ENCODE measurements at places on chromosomes 12 and 14.

- DNase-seq, result no peak
These were observed 9.5 kb upstream of the BCL7A start for GRCh38 chr12:122012184-122012583.

- DNase-seq, result no peak
These were observed 121.4 kb downstream of the SMOC1 start for GRCh38 chr14:70000601-70001000.

- DNase-seq, result no peak
These were observed 926.6 kb upstream of the TMEM132C start for GRCh38 chr12:127340381-127340780.

DNA sequence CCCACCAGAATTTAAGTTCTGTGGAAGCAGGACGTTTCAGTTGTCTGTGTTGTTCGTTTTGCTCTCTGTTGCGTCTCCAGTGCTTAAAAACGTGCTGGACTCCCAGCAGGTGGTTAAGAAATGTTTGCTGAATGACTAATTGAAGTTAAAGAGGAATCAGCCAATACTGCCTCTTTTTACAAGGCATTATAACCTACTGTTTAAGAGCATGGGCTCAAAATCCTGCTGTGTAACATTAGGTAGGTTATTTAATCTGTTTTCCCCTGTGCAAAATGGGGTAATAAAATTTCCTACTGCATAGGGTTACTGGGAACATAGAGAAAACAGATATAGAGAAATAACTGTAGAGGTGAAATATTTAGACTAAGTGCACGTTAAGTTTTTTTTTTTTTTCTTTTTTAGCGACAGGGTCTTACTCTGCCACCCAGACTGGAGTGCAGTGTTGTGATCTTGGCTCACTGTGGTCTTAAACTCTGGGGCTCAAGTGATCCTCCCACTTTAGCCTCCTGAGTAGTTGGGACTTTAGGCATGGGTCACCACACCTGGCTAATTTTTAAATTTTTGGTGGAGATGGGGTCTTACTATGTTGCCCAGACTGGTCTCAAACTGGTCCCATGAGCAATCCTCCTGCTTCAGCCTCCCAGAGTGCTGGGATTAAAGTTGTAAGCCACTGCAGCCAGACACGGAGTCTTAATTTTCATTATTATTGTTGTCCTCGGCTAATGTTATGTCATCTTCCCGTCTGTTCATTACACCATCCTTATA is 139.4 kb upstream of the PRICKLE1 start:
- DNase-seq, result no peak

GRCh38 chr12:32854097-32854496 is 42.5 kb downstream of the PKP2 start:
- no peak for DNase-seq

- no peak for DNase-seq
These were observed 79.7 kb upstream of the DIO3 start for GRCh38 chr14:101481557-101481956.

- DNase-seq, result peak; percentile 38
These were observed 304.8 kb upstream of the OR4E1 start for GRCh38 chr14:21978184-21978998.

- no peak for DNase-seq
These were observed 1094.1 kb upstream of the TMEM132C start for GRCh38 chr12:127172861-127173260.

GRCh38 chr12:1517007-1517406 is 77.4 kb downstream of the FBXL14 start:
- DNase-seq, result no peak

DNA sequence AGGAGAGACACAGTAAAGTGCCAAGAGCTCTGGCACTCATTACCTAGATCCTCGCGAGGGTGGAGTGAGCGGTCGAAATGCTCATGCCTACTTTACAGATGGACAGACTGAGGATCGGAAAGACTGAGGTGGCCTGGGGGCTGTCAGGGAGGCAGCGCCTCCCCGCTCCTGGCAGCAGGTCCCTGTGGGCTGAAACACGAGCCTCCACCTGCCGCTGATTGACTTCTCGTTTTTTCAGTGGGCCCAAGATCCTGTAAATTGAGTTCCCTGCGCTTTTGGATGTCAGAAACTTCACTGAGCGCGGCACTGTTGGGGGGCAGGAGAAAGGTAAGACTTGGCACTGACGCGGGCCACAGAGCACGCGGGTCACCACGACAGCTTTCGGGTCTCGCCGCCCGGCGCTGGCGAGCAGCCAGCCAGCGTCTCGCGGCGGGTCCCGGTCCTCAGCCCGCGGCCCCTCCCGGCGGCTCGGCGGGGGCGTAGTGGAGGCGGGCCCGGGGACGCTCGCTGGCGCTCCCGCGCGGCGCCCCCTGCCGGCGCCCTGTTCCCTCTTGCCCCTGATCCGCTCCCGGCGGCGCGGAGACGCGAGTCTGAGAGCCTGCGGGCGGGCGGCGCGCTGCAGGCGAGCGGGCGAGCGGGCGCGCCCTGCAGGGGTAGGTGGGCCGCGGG is 552 bp upstream of the SCN8A start:
- DNase-seq, result peak; percentile 88

DNA sequence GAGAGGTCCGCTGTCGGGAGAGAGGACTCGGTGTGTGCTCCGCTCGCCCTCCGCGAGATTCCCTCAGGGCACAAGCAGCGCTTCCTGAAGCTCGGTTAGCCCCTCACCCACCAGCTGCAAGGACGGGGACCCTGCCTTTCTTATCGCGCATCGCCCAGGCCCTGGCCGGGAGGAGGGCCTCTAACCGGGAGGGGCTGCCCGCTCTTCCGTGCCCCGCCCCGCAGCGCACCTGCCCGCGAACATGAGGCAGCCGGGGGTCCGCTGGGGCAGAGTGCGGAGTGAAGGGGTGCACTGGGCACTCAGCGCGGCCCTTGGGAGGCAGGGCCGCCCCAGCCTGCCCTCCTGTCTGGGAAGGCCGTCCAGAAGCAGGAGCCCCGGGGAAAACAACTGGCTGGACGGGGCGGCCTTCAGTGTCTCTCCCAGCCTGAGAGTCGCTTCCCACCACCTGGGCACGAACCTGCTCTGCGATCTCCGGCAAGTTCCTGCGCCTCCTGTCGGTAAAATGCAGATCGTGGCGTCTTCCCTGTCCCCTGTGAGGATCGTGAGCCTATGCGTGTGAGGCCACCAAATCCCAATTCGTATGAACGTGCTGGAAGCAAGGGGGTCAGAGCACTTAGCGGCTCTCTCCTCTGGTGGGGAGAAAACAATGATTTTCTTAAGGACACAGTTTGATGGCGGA is 28.0 kb upstream of the ADIPOR2 start:
- no peak for DNase-seq

GRCh38 chr12:122538496-122538895 is 11.4 kb downstream of the KNTC1 start:
- no peak for DNase-seq

DNA sequence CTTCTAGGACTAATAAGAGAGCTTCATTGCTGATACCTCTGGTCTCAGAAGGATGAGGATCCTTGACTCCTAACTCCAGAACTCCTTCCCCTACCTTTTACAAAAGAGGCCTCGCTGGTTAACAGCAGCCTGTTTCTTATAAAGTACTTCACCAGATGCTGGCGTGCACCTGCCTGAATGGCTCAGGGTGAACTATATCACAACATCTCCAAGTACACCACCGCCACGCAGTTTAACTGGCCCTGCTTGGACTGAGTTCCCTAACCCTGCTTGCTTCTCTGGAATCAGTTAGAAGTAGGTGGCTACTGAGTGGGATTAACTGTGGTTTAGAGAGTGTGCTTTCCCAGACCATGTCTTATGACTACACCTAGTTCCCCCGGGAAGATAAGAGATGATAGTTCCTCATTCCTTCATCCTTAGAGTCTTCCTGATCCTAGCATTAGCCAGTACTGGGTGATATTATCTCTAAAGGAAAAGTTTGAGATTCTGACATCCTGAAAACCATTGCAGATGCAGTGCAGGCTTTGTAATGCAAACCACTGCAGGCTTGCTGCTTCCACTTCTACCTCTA is 3.0 kb downstream of the FOXJ2 start:
- no peak for DNase-seq

DNA sequence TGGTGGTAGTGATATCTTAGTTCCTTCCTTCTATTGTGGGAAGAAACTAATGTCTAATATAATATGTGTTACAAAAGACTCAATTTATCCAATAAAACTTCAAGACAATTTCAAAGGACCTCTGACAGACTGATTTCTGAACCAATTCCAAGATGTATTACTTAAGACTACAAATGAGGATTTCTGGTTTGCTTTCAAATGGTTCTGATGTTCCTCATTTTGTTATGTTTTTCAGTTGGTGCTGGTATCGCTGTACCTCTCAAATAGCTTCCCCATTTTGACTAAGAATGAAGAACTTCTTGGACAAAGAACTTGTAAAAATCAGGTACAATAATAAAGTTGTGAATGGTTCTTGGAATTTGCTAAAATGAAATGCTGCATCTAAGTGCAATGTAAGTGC is 19.4 kb upstream of the MBIP start:
- no peak for DNase-seq

DNA sequence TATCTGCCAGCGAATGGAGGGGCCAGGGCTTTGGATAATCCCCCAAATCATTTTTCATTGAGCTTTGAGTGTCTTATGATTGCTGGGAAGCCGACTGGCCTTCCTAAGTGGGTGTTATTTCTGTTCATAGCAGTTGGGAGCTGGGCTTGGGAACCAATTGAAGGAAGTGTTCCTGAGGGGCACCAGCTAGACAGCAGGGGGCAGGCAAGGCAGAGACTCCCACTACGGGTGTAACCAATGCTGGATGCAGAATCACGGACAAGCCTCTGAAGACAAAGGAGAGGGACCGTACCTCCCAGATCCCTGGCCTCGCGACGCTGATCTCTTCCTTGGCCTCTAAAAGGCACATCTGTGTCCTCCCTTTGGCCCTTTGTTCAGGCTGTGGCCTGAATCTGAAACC is 149.0 kb upstream of the PRMT8 start:
- no peak for DNase-seq

DNA sequence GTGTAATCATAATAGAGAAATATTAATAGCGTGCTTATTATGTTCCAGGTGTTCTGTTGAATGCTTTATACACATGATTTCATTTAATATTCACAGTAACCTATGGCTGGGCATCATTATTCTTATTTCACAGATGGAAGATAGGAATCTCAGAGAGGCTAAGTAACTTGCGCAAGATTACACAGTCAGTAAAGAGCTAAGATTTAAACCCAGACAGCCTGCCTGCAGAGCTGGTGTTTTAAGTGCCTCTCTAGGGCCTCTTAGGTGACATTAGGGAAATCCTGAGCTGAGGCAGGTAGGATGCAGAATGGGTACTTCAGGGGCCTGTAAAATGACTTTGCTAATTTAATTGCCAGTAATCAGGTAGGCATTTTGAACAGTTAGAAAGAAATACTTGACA is 18.5 kb upstream of the BHLHE41 start:
- DNase-seq, result no peak

- peak; percentile 91 for DNase-seq
These were observed 16.1 kb downstream of the GPR68 start for GRCh38 chr14:91228112-91229004.

GRCh38 chr14:21106176-21106497 is 5.3 kb downstream of the TMEM253 start:
- DNase-seq, result no peak
